ENCODE measurements at places on chromosomes 6 and 20. TPM values are rescaled to one million over a fixed set of nuclear protein-coding genes. Genes with fewer than 3 reads are reported as not detected.

CST1 gene
- 0.92 TPM for total RNA-seq

DNA sequence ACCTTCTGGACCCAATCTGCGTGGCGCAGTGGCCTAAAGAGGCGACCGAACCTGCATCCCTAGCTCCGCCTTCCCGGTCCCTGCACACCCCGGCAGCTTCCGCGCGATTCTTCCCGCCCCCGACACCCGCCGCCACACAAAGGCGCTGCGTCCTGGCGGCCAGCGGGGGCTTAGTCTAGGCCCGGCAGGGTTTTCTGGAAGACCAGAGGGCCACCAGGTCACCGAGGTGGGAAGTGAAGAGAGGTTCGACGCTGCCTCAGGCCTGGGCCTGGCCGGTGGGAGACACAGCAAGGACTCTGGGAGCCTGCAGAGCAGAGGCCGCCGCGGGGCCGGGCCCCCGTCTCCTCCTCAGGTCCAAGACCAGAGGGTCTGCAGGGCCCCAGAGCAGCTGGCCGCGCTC, 154.9 kb downstream of the OR2B2 start:
- no peak for DNase-seq

- DNase-seq = no peak
These were observed 15.0 kb downstream of the FITM2 start for GRCh38 chr20:44296011-44296410.

DNA sequence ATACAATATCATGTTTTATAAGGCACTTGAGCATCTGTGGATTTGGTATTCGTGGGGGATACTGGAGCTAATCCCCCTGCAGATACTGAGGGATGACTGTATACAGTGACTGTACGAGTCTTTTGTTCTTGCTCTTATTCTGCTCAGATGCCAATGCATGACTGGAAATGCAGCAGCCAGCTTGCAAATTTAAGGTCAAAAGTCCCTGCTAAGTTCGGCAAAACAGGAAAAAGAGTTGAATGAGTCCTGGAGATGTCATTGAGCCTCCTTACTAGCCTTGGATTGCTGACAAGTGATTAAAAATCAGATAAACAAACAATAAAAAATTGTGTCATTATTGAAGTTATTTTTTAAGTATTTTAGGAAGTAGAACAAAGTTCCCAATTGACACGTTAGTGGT, 599.3 kb upstream of the IMPG1 start:
- DNase-seq = no peak

Data from PC-3 (cell line).